ENCODE measurements at places on chromosomes 7 and 10.

GRCh38 chr10:88091490-88092061, 228.2 kb downstream of the PTEN start:
- DNase-seq, result no peak

- no peak for DNase-seq
Measured at GRCh38 chr10:30834153-30834552, 197.5 kb downstream of the ZNF438 start.

DNA sequence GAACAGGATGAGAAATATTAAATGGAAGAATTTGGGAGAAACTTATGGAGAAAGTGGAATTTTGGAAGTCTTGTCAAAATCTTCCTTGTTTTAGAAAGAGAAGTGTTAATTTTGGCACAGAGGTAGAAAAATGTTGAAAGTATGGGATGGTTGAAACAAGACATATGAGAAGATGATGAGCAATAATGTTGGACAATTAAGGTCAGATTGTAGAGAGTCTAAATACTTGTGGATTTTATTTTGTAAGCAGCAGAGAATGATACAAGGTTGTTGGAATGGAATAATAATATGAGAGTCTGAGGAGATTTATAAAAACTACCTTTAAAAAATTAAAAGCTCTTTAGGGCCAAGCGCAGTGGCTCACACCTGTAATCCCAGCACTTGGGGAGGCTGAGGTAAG, 34.6 kb downstream of the PHTF2 start:
- no peak for DNase-seq

- DNase-seq, result no peak
Measured at GRCh38 chr10:30494558-30494957, 60.6 kb downstream of the MAP3K8 start.

- no peak for DNase-seq
Measured at GRCh38 chr7:100088621-100089457, at the start of gene COPS6. Gene COPS6 (plus strand): TSS chr7:100088969. CDS start chr7:100088991, 22 bp downstream.

- no peak for DNase-seq
Measured at GRCh38 chr7:54956865-54957264, 62.0 kb upstream of the EGFR start.

DNA sequence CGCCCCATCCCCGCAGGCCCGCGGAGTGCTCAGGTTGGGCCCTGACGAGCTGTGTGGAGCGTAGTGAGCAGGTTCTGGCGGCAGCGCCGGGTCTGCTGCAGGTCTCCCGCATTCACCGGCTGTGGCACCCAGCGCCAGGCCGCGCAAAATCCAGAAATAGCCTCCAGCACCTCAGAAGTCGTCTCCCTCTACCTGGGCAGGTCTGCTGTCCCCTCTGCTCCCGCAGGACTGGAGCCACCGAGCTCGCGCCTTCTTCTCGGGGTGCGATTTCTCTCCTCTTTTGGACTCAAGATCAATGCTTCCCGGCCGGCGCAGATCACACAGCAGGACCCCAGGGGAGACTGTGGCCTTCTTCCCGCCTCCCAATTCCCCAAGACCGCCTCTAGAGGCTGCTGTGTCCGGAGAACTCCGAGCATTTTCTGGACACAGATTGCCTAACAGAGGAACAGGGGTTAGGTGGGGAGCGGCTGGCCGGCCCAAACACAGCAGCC, 8.4 kb downstream of the TLX1 start:
- no peak for DNase-seq

DNA sequence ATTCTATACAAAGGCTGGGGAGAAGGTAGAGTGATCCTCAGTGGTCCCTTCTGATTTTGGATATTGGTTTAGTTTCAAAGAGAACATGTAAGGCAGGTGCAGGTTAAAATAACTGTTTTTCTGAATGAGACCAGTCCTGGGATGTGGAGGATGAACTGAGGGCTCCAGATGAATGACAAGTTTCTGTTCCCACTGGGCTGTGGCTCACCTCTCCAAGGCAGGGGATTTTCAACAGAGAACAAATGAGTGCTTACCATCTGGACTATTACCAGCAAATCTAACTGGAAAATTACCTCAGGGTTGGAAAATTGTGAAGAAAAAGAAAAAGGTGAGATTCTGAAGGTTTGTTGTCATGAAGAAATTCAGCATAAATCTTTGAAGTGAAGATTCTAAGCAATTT, 8.0 kb downstream of the LAMB4 start:
- no peak for DNase-seq

DNA sequence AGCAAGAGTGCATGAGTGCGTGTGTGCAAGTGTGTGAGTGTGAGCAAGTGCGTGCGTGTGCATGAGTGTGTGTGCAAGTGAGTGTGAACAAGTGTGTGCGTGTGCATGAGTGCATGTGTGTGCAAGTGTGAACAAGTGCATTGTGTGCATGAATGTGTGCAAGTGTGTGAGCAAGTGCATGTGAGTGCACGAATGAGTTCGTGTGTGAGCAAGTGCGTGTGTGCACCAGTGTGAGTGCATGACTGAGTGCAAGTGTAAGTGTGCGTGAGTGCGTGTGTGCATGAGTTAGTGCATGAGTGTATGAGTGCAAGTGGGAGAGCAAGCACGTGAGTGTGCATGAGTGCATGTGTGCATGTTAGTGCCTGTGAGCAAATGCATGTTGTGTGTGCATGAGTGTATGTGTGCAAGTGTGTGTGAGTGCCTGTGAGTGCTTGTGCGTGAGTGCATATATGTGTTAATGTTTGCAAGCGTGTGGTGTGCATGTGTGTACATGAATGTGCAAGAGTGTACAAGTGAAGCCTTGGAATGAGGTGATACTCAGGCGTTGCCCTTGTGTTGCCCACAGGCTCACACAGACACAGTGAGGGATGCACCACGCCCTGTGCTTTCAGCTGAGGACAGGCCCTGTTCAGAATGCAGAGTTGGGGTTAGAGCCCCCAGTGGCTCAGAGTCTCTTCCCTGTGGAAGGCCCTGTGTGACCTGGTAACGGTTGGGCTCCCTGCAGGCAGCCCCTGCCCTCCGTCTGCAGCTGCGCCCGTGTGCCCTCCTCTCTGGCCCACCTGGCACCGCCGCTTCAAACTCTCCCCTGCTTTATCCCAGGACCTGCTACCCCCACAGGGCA, 97.1 kb downstream of the NKX6-2 start:
- no peak for DNase-seq

- no peak for DNase-seq
Measured at GRCh38 chr10:102285133-102285532, 39.8 kb downstream of the GBF1 start.

DNA sequence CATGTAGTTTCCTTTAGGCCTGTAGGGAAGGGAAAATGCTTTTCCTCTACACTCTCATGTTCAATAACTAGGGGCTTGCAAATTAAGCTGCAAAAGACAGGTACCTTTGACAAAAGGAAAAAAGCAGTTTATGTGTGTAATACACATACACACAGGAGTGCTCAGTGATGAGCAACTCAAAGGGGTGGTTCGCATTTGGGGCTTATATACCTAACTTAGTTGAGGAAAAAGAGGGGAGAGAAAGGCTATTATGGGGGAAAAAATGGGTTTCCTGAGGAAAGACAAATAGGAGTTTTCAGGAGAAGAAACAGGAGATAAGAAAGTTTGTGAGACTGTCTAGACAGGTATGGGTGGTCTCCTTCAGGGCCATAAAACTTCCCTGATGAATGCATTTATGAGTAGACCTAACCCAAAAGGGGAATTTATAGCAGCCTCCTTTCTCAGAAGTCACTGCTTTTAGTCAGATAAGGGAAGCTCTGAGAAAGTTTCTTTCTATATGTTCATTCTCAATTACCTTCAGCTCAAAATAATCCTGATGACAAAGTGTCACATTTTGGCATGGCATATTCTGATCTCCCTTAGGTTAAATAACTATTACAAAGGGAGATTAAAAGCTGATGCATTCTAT, 55.2 kb upstream of the EZH2 start:
- DNase-seq, result no peak

DNA sequence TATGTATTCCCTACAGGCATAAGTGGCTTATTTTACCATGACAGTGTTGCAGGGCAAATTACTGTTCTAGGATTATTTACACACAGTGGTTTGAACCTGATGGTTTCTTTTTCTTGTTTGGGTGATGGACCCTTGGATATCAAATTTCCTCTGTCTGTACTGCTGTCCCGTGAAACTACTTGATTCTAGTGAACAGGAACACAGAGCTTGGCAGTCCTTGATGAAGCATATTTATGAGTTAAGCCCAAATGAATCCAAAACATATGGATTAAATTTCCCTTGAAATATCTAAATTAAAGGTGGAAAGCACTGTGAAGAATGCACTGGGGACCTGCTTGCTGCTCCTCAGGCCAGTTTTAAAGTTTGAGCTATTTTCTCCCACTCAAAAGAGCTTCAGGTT, 635.3 kb downstream of the INHBA start:
- no peak for DNase-seq

GRCh38 chr10:50395851-50396250, 144.5 kb upstream of the ASAH2 start:
- no peak for DNase-seq

- no peak for DNase-seq
Measured at GRCh38 chr7:1446620-1447032, 12.6 kb downstream of the MICALL2 start.

GRCh38 chr7:104761892-104762291, 252.1 kb upstream of the KMT2E start:
- DNase-seq, result no peak

DNA sequence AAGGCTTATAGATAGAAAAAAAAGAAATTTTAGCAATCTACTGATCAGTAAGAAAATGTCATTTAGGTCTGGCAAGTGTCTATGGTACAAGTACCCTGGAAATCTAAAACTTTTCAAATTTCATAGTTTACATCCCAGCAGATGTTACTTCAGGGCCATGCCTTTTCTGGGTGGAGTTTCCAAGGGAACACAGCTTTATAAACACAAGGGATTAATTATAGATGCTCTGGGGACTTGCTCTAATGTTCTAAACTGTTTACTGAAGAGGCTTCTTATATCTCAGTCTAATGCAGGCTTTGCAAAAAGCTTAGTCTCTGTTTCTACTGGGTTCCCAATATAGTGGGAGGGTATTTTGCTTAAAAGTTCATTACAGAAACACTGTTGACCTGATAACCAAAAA, 3.1 kb downstream of the CD36 start:
- DNase-seq, result peak; percentile 36

DNA sequence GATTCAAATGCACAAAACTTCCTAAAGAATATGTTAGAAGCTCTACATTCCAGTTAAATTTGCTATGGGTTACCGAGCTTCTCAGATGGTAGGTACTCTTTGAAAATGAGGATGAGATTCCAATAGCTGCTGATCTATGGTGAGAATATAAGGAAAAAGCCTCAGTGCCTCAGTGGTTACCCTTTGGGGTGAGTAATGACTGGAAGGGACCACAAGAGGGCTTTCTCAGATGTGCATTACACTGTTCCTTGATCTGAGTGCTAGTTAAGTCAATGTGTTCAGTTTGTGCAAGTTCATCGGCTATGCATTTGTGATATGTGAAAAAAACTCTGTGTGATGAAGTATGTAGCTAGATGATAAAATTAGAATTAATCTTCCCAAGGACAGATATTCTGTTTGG, 3.5 kb downstream of the NRCAM start:
- DNase-seq, result no peak

DNA sequence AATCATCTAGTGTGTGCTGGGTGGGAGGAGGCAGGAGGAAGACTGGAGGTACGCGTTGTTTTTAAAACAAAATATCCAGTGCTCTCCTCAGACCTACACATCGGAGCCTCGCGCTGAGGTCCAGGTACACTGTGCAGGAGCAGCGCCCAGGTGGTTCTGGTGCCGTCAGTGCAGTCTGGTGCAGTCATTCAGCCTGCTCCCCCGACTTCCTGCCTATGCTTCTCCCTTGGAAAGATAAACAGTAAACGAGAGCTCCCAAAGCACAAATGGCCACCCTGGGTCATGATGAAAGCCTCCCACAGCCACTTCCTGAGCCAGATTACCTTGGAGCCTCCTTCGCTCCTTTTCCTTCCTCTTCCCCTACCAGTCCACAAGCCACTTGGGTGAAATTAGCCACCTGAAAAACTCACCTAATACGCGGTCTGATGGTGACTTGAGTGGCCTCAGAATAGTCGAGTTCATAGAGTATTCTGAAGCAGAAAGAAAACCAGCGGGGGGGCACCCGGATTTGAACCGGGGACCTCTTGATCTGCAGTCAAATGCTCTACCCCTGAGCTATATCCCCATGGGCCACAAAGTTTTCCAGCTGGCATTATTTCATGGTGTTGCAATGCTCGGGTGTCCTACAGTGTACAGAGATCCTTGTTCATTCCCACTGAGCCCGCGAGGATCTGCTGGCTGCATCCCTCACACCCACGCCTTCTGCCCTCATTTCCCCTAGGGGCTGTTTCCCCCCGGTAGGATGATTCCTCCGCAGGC, 82.5 kb downstream of the ZNF467 start:
- DNase-seq, result peak; percentile 66

DNA sequence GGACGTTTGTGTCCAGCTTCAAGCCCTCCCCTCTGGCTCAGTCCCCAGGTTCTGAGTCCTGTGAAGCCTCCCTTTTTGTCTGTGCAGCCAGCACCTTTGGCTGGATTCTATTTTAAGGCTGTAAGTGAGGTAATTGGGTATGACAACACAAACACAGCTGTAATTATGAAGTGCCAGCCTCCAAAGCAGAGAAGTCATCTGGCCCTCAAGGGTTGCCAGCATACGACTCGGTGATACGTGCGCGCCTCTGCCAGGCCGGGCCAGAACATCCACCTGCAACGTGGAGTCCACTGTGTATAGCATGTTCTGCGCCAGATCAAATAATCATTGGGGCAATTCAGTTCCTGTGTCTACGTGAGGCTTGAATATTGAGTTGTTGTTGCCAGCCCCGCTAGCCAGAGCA, 6.7 kb upstream of the FAM180A start:
- no peak for DNase-seq

- DNase-seq, result no peak
Measured at GRCh38 chr10:124300735-124301134, 118.0 kb downstream of the OAT start.

DNA sequence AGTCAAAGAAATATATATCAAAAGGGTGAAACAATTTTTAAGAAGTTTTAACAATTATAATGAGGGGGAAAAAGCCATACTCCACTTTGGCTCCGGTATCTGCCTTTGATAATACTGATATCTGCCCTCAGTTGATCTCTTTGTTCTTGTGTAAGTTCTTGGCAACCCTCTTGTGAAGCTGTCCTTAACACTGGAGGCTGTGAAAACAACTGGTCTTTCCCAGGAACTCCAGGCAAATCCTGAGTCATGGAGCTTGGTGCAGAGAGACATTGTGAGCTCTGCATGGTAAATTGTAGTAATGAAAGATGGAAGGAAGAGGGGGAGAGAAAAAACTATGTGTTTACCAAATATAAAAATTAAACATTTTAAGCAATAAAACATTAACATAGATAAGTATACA, 11.9 kb upstream of the ERVW-1 start:
- no peak for DNase-seq

GRCh38 chr10:80077869-80078447, 507 bp upstream of the TMEM254 start:
- DNase-seq, result no peak

DNA sequence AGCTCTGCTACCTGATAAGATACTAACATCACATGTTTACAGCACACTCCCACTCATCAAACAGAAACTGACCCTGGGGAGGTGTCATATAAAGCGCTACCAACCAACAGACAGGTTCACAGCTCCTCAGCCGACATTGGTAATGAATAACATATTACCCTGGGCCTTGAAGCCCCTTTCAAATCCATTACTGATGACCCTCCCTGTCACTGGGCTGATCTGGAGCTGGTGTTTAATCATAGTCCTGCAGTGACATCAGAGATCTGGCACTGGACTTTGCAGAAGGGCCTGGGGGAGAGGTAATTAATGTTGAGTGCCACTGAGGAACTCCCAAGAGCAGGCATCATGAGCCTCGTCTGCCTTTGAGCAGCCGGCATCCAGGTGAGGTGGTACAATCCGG, 306.5 kb upstream of the NFE2L3 start:
- no peak for DNase-seq

GRCh38 chr7:66758950-66759628, 18.6 kb downstream of the RABGEF1 start:
- no peak for DNase-seq

Measured in fibroblast of the conjunctiva (primary cell).